ENCODE measurements at places on chromosomes 2 and 18.
A peak's percentile ranks its signal among the peaks of the same experiment; 100 is the strongest.

DNA sequence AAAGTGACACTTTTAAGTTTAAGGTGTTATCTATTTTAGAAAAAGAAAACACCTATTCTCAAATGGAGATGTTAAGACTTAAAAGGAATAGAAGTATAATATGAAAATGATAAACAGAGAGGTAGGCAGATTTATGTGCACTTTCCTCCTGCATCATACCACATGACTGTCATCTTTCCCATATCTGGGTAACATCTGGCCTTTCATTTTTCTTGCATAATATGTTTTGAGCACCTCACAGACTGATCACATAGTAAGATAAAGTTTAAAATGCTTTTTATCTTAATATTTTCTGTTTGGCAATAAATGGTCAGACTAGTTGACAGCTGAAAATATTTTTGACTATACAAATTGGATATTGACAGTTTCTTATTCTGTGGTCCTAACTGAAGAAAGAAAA, 1852.1 kb upstream of the PIK3C3 start:
- no peak for DNase-seq

DNA sequence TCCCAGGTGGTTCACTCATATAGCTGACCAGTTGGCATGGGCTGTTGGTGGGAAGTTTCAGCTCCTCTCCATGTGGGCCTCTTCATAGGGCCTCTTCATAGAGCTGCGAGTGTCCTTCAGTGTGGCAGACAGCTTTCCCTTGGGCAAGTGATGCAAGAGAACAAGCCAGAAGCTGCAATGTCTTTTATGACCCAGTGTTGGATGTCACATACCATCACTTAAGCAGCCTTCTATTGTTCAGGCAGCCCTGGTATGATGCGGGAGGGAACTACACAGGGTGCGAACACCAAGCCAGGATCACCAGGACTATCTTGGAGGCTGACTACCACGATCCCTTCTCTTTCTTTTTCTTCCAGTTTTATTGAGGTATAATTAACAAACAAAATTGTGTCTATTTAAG, 126.5 kb upstream of the ITGA6 start:
- DNase-seq = no peak

GRCh38 chr2:20027705-20028434, 15.4 kb upstream of the MATN3 start:
- no peak for DNase-seq

DNA sequence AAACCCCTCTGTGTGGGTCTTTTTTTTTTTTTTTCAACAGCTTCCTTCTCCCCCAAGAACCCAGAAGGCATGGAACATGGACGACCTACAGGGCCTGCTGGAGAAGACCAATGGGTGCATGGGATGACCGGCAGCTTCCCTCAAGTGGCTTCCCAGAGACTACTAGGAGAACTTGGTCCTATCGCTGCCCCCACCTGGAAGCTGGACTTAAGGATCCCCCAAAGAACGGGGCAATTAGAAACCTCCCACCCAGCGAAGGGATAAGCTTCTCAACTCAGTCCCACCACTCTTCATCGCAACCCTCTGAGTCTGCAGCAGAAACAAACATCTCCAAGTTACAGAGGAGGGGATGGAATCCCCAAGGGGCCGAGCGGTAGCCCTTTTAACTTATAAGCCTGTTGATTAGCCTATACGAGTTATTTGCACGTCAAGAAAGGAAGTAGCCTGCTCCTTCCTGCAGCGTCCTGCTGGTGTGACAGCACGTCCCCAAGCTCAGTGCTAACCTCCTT, 1.4 kb downstream of the ACTR1B start:
- no peak for DNase-seq

- DNase-seq = no peak
Observed at GRCh38 chr18:49911427-49911826, 98.1 kb upstream of the ACAA2 start.

DNA sequence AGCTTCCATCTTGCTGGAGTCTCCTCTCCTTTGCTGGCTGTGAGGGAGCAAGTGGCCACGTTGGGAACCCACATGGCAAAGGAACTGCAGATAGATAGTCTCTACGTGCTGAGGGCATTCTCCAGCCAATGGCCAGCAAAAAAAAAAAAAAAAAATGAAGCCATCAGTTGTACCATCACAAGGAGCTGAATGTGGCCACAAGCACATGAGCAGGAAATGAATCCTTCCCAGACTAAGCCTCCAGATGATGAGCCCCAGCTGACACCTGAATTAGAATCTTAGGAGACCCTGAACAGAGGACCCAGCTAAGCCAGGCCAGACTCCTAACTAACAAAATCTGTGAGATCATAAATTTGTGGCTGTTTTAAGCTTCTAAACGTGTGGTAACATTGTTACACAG, 57.9 kb downstream of the SPIRE1 start:
- no peak for DNase-seq

GRCh38 chr18:32442575-32442974, 28.1 kb downstream of the GAREM1 start:
- no peak for DNase-seq

DNA sequence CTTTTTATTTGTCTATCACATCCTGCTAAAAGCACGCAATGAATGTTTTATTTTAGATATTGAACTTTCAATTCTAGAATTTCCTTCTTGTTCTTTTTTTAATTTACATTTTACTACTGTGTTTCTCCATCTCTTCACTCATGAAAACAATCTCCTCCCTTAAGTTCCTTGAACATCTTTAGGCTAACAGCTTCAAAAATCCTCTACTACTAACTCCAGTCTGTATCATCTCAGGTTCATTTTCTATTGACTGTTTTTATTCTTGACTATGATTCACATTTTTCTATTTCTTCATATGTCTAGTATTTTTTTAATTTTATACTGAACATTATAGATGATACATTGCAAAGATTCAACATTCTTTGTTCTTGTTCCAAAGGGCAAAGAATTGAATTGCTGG, 79.2 kb upstream of the NCK2 start:
- DNase-seq = no peak

- no peak for DNase-seq
Observed at GRCh38 chr18:59093668-59094067, 46.0 kb upstream of the SEC11C start.

GRCh38 chr2:239587311-239587731, 186.5 kb upstream of the HDAC4 start:
- no peak for DNase-seq

- no peak for DNase-seq
Observed at GRCh38 chr2:199303728-199304177, 154.0 kb downstream of the SATB2 start.

DNA sequence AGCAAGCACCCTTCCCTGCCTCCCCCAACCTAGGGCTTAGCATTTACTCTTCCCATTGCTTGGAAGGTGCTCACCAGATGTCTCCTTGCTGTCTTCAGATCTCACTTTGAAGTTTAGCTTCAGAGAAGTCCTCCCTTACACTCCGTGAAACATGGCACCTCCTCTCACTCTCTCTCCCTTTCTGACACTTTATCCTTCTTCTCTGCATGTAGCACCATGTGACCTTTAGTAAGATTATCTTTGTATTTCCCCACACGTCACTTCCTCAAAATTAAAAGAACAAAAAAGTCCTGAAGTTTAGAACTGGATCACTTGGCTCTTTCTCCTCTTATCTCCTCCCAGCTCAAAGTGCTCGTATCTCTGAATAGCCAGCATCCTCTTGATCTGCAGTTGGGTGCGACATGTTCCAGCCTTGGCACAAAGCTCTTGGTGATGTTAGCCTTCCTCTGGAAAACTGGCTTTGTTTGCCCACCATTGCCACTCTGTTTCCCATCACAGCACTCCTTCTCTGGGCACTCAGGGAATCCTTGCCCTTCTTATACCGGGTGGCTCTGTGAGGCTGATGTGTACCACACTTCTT, 40.6 kb upstream of the EPAS1 start:
- DNase-seq = no peak

GRCh38 chr2:146239392-146240135, 1605.3 kb upstream of the ACVR2A start:
- DNase-seq = no peak

GRCh38 chr18:79785831-79786230, 11.9 kb upstream of the KCNG2 start:
- DNase-seq = no peak

- peak; percentile 77 for DNase-seq
Observed at GRCh38 chr2:67318993-67319481, 78.1 kb upstream of the ETAA1 start.

- DNase-seq = no peak
Observed at GRCh38 chr18:70019991-70020390, 72.3 kb upstream of the CD226 start.

DNA sequence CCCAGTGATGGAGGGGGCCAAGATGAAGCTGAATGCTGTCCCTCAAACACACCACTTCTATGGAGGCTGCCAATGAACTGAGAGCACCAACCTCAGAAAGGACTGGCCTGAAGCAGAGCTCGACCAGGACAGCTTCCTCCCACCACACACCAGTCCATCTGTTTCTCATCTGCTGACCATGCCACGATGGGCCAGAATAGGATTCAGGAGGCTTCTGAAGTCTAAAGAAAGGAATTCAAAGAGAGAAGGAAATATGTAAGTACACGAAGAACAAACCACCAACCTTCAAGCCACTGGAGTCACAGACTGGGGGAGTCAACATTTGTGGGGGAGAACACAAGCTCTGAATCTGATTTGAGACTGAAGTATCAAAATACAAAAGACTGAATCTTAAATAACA, 157.6 kb upstream of the CCDC68 start:
- DNase-seq = no peak

DNA sequence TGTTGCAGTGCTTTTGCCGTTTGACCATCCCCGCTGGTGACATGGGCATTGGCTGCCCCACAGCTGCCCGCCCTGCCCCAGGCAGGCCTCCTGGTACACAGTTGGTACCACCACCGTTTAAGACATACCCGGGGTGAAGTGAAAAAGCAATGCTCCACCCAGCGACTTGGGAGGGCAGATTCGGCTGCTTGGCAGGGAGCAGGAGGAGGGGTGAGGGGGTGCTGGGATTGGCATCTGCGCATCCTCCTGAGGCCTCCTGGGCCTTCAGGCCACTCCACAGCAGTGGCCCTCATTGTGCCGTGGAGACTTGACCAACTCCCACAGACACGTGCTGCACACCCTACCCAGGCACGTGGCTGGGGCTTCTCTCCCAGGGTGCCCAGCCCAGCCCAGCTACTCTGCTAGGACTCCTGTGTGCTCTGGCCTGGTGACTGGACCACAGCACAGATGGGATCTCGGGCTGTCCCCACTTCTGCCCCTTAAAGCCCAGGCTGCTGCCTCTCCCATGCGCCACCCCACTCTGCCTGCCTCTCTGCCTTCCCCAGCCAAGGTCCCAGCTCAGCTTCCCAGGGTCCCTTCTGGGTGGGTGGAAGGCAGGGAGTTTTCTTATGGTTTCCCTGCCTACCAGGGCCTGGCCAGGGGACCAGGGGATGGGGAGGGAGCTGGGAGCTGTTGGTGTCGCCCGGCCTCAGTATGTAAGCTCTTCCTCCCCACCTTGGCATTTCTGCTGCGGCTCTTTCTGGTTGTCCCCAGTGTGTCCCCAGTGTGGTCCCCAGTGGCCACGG, 157.0 kb upstream of the HS6ST1 start:
- no peak for DNase-seq

- no peak for DNase-seq
Observed at GRCh38 chr2:42777883-42778805, 14.2 kb upstream of the OXER1 start.

GRCh38 chr2:185381631-185382030, 357.0 kb upstream of the FSIP2 start:
- no peak for DNase-seq

- DNase-seq = no peak
Observed at GRCh38 chr18:54790109-54790508, 38.2 kb upstream of the RAB27B start.

DNA sequence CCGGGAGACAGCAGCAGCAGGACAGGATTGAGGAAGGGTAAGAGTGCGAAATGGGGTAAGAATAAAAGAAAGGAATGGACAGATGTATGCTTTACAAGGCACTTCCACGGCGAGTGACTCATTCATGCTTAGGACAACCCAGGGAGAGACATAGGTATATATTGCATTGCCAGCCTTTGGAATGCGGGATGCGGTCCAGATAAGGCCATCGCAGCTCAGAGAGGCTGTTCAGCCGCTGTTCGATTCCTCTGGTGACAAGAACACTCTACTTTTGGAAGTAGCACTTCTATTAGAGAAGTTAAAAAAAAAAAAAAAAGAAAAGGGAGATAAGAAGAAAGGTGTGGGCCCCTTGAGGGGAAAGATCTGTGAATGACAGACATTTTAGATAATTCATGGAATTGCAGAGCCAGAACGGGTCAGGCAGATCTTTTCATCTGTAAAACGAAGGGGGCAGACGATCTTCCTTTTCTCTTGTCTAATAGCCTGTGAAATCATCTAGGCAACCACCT, 819 bp upstream of the NCOA1 start:
- DNase-seq = no peak

DNA sequence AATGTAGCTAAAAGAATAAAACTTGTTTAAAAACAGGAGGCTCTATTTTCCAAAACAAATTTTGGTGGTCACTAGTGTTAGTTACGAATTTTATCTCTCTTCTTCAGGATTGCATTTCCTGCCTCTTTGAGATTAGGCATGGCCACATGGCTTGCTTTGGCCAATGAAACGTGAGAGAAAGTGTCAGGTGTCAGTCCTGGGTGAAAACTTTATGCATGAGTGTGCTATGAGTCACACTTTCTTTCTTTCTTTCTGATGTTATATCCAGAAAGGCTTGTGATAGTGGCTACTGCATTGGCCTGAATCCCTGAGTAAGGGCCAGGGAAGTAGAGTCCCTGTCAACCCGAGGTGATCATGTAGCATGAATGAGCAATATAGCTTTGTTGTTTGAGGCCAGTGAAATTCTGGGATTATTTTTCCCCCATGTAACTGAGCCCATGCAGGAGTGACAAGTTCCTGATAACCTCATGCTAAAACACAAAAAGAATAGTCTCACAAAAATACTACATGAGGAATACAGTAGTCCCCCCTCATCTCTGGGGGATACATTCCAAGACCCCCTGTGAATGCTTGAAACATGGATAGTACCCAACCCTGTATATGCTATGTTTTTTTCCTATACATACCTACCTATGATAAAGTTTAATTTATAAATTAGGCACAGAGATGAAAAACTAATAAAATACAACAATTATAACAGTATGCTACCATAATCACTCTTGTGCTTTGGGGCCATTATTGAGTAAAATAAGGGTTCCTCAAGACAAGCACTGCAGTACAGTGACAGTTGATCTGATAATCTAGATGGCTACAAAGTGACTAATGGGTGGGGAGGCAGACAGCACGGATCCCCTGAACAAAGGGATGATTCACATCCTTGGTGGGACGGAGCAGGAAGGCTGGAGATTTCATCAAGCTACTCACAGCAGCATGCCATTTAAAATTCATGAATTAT, 109.5 kb downstream of the CDC42EP3 start:
- no peak for DNase-seq

DNA sequence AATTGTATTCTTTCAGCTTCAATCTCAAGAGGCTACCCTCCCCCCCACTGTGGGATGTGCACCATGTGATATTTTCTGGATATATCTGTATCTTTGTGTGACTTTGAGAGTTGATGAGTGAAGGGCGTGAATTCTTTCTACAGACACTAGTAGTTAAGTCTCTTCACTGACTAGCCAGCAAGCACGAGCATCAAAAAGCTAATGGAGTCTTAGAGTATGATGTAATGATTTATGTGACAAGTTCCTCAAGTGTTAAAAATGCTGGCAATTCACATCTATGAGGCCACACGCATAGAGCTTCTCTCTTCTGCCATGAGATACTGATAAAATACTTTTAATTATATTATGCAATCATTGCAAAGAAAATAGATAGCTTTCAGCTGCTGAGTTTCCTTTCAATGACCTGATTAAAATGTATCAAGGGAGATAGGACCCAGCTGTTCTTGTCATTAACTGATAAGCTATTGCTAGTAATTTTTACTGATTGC, 304.8 kb downstream of the TRIB2 start:
- DNase-seq = no peak

All from cerebellar cortex (tissue), 1 donor.